ENCODE measurements at places on chromosomes 16 and 17. TPM values are rescaled to one million over a fixed set of nuclear protein-coding genes. Genes with fewer than 3 reads are reported as not detected.

Gene MEFV
- total RNA-seq: 0.20 TPM

Gene MYOCD
- not detected for total RNA-seq

Gene ACACA
- total RNA-seq: 88.0 TPM

Gene TAT
- total RNA-seq: not detected

Gene FBXL20
- 8.5 TPM for total RNA-seq

Gene SMCR8
- 20.3 TPM for total RNA-seq

Gene ENPP7
- not detected for total RNA-seq
